ENCODE measurements at places on chromosomes 2 and 18.
A peak's percentile ranks its signal among the peaks of the same experiment; 100 is the strongest.

DNA sequence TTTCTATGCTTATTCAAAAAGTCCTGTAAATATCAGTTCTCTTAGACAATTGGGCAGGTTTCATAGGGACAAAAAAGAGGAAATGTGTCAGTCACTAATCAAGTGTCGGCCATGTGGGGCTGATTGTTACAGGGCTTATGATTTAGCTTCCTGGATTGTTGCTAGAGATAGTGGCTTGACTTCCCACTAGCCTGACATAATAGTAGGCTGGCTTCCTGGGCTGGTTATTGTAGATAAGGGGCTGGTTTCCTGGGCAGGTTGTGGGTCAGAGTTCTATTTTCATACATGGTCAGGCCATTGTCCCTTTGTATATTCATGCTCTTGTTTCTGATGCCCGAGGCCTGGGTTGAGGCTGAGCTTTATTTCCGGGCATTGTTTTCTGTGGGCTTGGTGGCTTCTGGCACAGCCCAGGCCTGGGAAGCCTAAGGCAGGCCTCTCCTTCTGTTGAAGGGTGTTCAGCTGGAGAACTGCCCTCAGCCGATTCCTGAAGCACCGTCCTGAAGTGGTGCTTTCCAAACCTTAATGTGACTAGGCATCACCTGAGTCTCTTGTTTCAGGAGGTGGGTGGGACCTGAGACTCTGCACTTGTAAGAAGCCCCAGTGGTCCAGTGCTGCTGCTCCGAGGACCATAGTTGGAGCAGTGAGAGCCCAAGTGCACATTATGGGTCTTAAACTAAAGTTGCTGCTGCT, 37.0 kb downstream of the CD8B2 start:
- DNase-seq = no peak

DNA sequence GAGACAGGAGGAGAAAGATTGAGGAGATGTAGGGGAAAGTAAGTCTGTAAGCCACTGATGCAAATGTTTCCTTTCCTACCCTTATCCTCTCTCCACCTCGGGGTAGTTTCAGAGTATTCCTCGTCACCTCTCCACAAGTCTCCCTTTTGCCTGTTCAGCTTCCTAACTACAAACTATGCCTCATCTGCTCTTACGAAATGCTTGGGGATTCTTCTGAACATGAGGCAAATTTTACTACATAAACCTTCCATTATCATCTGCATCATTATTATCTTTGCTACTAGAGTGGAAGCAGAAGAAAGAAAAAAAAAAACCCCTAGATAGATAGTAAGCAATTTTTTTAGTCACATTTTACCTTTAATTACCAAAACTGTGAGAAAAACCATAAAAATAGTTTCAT, 43.1 kb upstream of the CWC22 start:
- no peak for DNase-seq

GRCh38 chr2:69514819-69515218, 77.6 kb upstream of the NFU1 start:
- DNase-seq = no peak

- peak; percentile 87 for DNase-seq
Measured at GRCh38 chr2:25215948-25216679, 47.7 kb upstream of the POMC start.

- no peak for DNase-seq
Measured at GRCh38 chr2:176149481-176149938, 1.8 kb upstream of the HOXD4 start.

GRCh38 chr2:31322371-31322770, 88.4 kb downstream of the EHD3 start:
- DNase-seq = no peak

- no peak for DNase-seq
Measured at GRCh38 chr2:111642586-111643327, 241.2 kb downstream of the ANAPC1 start.

GRCh38 chr2:109438773-109439389, 174.9 kb downstream of the SEPTIN10 start:
- no peak for DNase-seq

DNA sequence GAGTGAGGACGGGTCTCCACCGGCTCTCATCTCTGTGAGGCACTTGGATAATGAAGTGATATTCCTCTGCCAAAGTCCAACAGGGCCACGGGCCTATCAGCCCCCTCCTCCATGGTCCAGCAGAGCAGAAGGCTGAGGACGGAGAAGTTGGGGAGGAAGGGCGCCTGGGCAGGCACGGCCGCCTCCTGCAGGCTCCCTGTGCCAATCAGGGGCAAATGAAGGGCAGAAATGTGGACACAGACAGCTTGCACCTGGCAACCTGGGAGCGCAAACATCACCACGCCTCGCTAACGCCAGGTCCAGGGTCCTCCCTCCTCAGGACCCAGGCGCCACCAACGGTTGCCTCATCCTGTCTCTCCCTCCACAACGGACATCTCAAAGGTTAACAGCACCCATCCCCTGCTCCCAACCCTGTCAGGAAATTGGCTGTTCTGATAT, 24.3 kb downstream of the SMAD7 start:
- peak; percentile 7 for DNase-seq

GRCh38 chr2:168212167-168212566, 35.2 kb downstream of the STK39 start:
- DNase-seq = no peak

DNA sequence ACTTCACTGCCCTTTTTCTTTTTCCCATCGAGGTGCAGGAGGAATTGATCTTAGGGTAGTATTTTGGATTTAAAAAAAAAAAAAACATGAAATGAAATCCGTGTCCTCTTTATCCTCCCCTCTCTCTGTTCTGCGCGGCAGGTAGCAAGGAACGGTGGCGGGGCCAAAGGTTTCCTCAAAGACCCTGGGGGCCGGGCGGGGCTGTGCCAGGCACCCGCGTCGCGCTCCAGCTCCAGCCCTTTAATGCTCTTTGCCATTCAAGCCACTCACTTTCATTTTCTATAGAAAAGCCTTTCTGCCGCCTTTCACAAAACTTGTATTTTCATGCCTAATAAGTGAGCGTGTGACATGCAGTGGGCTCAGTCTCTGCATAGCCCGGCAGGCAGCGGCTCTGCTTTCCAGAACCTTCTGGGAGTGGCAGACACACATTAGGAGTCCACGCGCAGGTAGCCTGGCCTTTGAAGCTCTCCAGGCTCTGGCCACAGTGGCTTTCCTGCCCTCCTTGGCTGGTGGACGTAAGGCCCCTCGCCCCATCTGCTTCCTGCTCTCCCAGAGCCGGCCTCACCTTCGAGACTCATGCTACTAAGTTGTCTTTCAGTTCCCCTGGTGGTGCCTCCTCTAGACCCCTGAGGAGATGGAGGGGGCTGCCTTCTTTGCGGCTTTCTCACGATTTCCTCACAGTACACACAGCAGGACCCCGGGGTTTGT, 41.7 kb downstream of the AGAP1 start:
- no peak for DNase-seq

DNA sequence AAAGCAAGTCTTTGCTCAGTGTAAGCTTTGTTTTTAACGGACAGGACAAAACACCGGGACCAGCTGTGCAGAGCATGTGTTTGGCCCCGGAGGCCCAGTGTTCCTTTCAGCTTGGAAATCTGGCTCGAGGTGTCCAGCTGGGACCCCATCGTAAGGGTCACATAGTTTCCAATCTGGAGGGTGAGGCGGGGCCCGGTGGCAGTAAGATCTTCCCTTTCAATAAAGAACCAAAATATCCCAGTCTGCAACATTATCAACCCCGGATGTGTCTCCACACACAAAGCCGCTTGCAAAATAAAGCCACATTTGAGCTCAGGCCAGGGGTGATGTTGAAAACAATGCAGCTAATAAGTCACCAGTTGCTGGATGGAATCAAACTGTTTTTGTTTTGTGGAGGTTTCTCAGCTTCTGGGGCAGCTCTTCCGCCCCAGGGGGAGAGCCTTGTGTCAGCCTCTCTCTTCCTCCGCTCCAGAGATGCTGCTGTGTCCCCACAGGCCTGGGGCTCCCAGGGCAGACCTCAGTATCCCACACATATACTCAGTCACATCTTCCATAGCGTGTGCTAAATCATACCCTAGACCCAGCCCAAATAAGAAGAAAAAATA, 138.6 kb upstream of the GLI2 start:
- no peak for DNase-seq

DNA sequence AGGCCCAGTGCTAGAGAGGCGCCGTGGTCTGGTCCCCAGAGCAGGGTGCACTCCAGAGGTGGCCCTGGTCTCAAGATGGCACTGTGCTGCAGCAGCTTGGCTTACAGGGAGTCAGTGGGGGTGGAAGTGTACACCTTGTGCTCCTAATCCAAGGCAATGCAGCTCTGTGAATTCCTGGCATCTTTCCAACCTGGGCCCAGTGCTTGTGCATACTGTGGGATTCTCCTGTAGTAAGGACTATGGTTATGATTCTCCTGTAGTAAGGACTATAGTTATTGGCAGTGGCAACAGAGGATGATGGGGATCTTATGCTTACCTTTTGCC, 616.7 kb upstream of the REG3G start:
- no peak for DNase-seq

DNA sequence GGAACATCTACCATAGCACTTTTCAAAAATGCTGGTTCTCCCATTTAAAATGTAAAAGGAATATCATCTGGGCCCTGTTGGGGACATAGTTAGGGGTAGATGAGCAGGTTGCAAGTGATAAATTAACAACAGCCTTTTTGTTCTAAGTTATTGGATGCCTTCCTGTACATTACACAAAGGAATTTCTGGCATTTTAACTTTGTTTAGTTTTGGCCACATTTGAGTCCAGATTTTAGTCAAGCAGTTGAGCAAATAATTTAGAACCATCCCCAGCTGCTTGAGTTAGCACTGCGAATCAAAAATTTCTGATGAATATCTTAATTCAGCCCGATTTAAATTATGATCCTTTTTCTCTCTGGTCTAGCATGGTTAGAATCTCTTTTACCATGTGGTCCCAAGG, 124.4 kb downstream of the TTC27 start:
- no peak for DNase-seq

DNA sequence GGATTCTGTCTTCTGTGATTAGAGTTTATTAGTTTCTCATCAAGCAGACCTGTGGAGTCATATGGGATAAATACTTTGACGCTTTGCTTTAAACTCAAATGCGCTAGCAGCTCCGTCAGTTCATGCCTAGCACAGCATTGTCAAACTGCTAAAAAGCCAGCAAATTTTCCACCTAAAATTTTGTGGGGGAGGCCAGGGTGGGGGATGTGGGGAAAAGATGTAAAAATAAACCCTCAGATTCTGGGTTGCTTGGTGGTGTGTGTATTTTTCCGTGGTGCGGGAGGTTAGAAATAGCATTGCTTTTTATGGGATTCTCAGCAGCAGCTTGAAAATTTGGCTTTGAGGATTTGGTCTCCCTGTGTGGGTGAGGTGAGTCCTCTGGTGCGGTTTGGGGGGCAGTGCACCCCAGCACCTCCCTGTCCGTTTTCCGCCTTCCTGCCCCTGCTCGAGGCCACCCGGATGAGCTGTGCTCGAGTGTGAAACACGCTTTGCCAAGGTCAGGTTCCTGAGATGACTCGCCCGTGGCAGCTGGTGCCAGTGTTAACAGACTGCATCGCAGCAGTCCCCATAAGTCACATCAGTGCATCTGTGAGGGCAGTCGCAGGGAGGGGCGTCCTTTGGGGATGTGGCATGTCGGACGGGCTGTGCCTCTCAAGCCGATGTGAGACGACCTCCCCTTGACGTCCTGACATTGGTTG, 65.9 kb downstream of the LDLRAD4 start:
- DNase-seq = no peak

DNA sequence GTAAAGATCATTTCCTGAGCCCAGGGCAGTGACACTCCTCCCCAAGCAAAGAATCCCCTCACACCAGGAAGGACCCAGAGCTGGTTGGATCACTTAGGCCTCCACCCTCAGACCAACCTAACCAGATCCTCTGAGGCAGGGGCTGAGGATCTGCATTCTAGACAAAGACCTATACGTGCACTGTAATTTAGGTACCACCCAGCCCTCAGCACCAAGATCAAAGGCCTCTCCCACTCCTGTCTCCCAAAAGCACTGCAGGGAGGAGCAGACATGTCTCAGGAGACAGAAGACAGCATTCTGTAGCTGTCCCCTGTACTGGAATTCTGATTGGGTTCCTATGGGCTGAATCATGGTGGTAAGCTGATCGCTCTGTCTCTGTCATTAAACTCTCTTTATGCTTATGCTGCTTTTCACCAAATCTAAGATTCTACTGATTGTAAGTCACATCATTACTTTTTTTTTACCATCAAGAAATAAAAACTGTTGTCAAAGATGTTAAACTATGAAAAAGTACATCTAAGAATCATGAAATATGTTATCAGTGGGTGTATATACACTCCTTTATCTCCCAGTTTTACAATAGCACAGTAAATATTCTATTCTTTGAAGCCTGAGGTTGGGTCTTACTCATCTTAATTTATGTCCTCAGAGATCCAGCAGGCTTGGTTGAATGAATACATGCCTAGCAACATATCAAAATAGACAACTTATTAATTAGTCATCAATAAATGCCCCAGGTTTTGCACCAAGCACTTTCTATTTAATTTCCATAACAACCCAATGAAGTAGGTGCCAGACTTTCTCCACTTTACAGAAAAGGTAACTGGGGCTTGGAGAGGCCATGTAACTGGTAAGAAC, 28.3 kb downstream of the MCFD2 start:
- no peak for DNase-seq

GRCh38 chr2:215003001-215003400, 135.4 kb downstream of the ABCA12 start:
- no peak for DNase-seq

DNA sequence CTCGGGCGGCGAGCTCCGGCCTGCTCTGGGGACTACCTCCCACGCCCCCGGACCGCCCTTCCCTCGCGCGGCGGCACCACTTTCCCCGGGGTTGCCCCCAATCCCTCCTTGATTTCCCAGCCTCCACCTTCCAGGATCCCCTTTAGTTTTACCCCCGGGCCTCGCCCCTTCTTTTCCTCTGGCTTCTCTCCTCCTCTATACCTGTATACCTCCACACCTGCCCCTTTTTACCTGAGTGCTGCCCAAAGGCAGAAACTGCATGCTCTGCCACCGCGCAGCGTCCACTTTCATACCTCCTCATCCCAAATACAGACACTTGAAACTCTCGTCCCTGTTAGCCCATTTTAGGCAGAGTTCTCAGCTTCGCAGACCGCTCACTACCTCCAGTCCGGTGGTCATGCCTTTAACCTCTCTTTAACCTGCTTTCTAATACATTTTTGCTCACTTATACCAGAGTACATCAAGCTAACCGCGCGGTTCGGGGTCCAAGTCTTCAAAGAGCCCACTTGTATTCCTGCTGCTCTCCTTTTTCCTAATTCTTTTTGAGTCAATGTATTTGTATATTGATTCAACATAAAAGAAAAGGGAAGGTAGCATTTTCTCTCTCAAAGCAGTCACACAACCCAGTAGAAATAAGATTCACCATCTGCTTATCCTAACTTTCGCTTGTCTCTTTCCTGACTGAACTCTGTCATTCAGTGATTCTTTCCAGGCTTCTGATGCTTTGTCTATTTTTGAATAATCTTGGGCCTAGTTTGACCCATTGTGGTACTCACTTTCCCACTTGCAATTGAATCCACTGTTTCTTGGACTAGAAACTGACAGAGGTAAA, 901 bp downstream of the SPOPL start:
- DNase-seq = no peak

DNA sequence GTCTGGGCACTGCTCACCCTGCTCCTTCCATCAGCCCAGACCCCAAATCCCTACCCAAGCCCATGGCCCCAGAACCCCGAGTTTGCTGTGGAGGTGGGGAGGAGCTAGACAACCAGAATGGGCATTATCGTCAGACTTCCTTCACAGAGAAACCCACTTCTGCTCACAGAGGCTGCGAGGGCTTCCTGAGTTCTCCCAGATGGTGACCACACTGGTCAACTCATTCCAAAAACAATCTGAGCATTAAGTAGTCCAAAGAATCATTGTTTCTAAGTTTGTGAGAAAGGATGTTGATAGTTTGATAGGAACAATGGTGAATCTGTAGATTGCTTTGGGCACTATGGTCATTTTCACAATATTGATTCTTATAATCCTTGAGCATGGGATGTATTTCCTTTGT, 60.2 kb downstream of the LRRC30 start:
- no peak for DNase-seq

All from activated CD8-positive, alpha-beta memory T cell treated with anti-CD3 and anti-CD28 coated beads, Interleukin-2, amount 50 U/mL, for 4 hours (primary cell).